ENCODE measurements at places on chromosomes 4 and X.

GRCh38 chr4:110953191-110953590 is 330.3 kb upstream of the PITX2 start:
- no peak for DNase-seq

- peak; percentile 42 for DNase-seq
These were observed 260.9 kb upstream of the RPS6KA3 start for GRCh38 chrX:20527558-20528011.

DNA sequence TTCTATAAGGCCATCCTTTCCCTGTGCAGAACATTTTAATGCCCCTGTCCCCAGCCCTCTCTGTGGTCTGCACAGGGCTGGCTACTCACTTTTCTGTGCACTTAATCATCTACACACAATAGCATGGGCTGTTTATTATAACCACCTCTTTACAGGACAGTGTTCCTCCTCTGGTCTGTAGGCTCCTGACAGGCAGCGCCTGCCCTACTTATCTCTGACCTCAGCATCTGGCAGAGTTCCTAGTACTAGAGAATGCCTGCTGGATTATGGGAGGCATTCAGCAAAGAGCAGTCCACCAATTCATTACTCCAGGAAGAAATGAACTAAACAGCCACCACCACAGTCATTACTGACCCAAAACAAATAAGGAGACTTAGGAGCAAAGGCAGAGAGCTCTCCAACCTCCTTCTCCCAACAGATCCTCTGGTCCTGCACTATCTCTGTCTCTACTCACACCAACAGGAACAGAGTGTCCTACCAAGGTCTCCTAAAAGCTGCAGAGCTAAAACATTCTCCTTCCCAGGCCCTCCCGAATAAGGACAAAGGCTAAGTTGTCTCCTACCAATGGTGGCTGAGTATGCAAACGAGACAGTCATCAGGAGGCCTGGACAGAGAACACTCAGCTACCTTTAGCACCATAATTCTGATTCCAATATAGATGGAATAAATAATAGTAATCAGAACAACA is 279.2 kb downstream of the QDPR start:
- DNase-seq, result no peak

DNA sequence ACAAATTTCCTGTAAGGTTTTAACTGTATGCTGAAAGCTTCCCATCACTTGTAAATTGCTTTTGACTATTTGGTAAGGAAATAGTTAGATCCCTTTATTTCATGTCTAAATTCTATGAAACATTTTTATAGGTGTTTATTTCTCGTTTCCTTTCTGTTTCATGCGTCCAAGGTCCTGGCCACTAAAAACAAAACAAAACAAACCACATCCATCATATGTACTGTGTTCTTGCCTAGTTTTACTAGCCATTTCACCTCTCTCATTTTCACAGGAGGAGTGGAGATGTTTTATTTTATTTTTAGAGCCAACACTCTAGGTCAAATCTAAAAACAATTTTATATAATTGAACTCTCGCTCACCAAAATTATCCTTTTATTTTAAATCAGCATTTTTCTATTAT is 375.2 kb upstream of the CTSO start:
- no peak for DNase-seq

GRCh38 chr4:180084561-180084960 is 2158.6 kb upstream of the TENM3 start:
- DNase-seq, result no peak

GRCh38 chr4:870951-871350 is 45.0 kb upstream of the CPLX1 start:
- DNase-seq, result no peak

DNA sequence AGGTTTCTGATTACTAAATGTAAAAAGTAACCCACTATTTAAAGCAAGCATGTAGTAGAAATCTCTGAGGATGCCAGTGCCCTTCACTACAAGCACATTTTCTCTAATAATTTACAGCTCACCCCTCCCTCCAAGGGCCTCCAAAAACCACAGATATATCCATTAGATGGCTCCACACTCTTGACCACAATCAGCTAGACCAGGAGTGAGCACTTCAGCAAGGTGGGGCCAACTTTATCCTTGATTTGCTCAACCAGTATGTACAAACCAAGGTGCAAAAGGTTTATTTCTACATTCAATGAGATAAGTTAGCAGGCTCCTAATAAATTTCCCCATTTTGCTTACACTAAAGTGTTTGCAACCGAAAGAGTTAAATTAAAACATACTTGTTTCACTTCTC is 35.8 kb downstream of the RFC1 start:
- no peak for DNase-seq

- DNase-seq, result no peak
These were observed 204.0 kb downstream of the SCFD2 start for GRCh38 chr4:53161787-53162433.

DNA sequence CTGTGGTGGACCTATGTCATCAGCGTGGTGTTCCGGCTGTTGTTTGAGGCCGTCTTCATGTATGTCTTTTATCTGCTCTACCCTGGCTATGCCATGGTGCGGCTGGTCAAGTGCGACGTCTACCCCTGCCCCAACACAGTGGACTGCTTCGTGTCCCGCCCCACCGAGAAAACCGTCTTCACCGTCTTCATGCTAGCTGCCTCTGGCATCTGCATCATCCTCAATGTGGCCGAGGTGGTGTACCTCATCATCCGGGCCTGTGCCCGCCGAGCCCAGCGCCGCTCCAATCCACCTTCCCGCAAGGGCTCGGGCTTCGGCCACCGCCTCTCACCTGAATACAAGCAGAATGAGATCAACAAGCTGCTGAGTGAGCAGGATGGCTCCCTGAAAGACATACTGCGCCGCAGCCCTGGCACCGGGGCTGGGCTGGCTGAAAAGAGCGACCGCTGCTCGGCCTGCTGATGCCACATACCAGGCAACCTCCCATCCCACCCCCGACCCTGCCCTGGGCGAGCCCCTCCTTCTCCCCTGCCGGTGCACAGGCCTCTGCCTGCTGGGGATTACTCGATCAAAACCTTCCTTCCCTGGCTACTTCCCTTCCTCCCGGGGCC is 1.2 kb downstream of the GJB1 start:
- no peak for DNase-seq

GRCh38 chr4:181345931-181346330 is 897.3 kb upstream of the TENM3 start:
- DNase-seq, result no peak

Measured in DMS79 treated with DMSO at 0.1 percent for 48 hours (cell line).